ENCODE measurements at places on chromosomes 5 and 9. TPM values are rescaled to one million over a fixed set of nuclear protein-coding genes. Genes with fewer than 3 reads are reported as not detected.

ABO gene
- total RNA-seq: 4.8 TPM

SLC36A3 gene
- not detected for total RNA-seq

SYK gene
- total RNA-seq: 3.2 TPM

CCL27 gene
- 9.3 TPM for total RNA-seq

CNTNAP3B gene
- total RNA-seq: 47.1 TPM

SPAG8 gene
- not detected for total RNA-seq

DNA sequence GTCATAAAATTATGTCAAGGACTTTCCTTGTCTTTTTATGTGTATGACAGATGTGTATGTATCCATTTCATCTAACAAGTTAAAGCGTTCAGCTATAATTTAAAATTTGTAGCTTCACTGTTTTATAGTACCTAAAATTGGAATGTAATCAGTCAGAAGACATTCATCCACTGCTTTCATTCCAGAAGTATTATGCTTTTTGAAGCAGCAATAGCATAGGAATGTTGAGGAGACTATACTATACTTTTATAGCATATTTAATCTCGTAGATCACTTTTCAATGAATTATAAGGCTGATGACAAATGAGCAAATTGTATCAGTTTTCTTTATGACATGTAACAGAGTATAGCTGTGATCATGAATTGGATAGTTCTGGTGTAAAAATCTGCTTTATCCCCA is 6.9 kb downstream of the PCDHGA12 start:
- DNase-seq: no peak

- DNase-seq: no peak
Measured at GRCh38 chr5:169933616-169934015, 46.7 kb downstream of the INSYN2B start.

DNA sequence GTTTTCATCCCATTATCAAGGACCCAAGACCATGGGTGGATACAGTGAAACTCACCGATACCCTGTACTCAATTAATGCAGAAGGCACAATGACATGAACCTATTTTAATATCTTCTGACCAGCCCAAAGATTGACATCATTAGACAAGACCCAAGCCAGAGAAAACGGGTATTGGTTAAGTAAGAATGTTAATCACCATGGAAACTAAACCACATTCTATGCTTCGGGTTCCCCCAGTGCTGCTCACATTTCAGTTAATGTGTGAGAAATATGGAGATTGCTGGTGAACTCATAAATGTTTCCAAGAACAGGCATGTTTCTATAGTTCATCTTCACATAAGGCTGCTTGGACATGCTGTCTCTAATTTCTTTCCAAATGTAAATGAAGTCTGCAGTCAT is 77.0 kb downstream of the IRX2 start:
- no peak for DNase-seq

GRCh38 chr5:909994-910768 is 17.5 kb downstream of the TRIP13 start:
- no peak for DNase-seq

GRCh38 chr5:33075731-33076130 is 364.6 kb downstream of the NPR3 start:
- DNase-seq: no peak

DNA sequence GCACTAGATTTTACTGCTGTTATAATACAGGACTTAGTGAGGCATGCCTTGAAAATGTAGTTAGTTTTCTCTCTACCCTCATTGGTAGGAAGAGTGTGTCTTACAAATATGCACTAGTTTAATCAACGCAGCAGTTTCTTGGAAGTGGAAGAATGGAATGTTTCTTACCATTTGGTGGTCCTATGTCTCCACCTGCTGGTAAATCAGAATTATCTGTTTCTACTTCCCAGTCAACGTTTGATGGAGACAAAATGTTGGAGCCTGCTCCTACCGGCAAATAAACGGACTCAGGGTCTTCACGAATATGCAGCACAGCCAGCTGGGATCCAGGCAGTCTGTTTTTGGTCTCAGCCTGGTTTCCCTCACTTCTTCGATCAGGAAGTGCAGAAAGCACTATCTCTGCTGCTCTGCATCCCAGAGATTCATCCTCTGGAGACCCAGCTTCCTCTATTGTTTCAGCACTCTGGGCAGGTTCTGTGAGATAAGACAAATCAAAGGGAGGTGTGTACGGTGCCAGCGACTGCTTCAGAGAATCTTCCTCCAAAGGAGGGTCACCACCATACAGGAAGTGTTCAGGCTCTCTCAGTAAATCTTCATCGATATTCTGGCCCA is 59.5 kb upstream of the PCA3 start:
- no peak for DNase-seq

- DNase-seq: no peak
Measured at GRCh38 chr5:16981700-16982099, 45.6 kb upstream of the MYO10 start.

- no peak for DNase-seq
Measured at GRCh38 chr9:120403543-120403856, 176.5 kb downstream of the CDK5RAP2 start.

GRCh38 chr5:119353686-119354366 is 2.0 kb upstream of the TNFAIP8 start:
- DNase-seq: no peak

DNA sequence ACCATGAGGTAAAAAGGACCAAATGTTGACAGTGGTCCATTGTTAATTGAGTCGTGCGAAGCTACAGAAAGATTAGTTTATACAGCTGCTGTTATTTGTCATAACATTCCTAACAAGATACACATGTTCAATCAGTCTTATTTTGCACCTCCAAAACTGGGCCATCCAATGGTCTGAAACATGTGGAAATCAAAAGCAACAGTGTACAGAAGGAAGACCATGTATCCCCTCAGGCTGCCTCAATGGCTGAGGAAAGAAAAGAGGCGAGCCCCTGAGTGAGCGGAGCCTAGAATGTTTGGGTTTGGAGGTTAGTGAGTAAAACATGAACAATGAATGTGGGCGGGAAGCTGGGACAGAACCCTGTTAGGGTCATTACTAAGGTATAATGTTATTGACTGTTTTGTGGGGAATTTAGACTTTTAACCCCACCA is 35.6 kb downstream of the NFIB start:
- DNase-seq: no peak

GRCh38 chr5:7053125-7053524 is 339.9 kb downstream of the TENT4A start:
- no peak for DNase-seq

- no peak for DNase-seq
Measured at GRCh38 chr9:78064075-78064474, 32.5 kb upstream of the GNAQ start.
